ENCODE measurements at places on chromosomes 2 and 18. TPM values are rescaled to one million over a fixed set of nuclear protein-coding genes. Genes with fewer than 3 reads are reported as not detected.

DNA sequence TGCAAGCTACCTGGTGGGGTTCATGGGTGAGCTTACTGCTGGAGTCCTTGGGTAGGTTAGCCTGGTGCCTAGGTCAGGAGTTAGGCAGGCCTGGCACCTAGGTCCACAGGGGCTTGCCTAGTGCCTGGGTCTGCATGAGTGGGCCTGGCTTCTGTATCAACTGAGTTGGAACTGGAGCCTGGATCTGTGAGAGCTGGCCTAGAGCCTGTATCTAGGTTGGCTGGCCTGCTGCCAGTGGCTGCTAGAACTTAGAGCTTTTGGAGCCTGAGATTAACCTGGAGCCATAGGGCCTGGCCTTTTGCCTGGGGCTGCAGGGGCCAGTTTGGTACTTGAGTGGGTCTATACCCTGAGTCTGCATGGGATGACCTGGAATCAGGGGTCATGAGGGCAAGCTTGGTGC is 679.4 kb downstream of the NUP35 start:
- H3K27me3 ChIP-seq, result no peaks in the 10 kb centered on the region
- no peak overlapping the region for H3K4me3 ChIP-seq
- H3K4me1 ChIP-seq, result no peaks in the 10 kb centered on the region

GRCh38 chr2:144605231-144605840 is 85.4 kb upstream of the ZEB2 start:
- no peaks in the 10 kb centered on the region for H3K36me3 ChIP-seq
- no peaks in the 10 kb centered on the region for H3K4me1 ChIP-seq
- no peak for DNase-seq
- H3K4me3 ChIP-seq, result no peak overlapping the region
- no peaks in the 10 kb centered on the region for H3K27me3 ChIP-seq
- H3K27ac ChIP-seq, result no peak overlapping the region

Gene STON1
- 5.1 TPM for total RNA-seq

GRCh38 chr2:230924470-230925341 is at the start of gene GPR55:
GPR55 (minus strand) TSS chr2:230925242; CDS start chr2:230910962, 14,280 bp downstream.
- H3K4me3 ChIP-seq, result no peak within 1 kb of the TSS
- no peaks in the 10 kb centered on the region for H3K27me3 ChIP-seq
- H3K36me3 ChIP-seq, result no peaks in the 10 kb centered on the region
- no peak for DNase-seq

Gene FNDC4
- total RNA-seq, result 39.2 TPM

- no peaks in the 10 kb centered on the region for H3K27me3 ChIP-seq
- no peak overlapping the region for H3K27ac ChIP-seq
- H3K4me3 ChIP-seq, result no peak overlapping the region
- H3K4me1 ChIP-seq, result peaks cover 32% of the 10 kb centered on the region
Measured at GRCh38 chr2:64401529-64401880, 52.5 kb upstream of the LGALSL start.

Gene MYO3B
- 2.5 TPM for total RNA-seq

GRCh38 chr2:60872510-60872928 is 8.9 kb upstream of the REL start:
- DNase-seq, result no peak
- H3K4me3 ChIP-seq, result no peak overlapping the region
- no peak overlapping the region for H3K27ac ChIP-seq
- no peaks in the 10 kb centered on the region for H3K27me3 ChIP-seq
- H3K36me3 ChIP-seq, result no peaks in the 10 kb centered on the region

DNA sequence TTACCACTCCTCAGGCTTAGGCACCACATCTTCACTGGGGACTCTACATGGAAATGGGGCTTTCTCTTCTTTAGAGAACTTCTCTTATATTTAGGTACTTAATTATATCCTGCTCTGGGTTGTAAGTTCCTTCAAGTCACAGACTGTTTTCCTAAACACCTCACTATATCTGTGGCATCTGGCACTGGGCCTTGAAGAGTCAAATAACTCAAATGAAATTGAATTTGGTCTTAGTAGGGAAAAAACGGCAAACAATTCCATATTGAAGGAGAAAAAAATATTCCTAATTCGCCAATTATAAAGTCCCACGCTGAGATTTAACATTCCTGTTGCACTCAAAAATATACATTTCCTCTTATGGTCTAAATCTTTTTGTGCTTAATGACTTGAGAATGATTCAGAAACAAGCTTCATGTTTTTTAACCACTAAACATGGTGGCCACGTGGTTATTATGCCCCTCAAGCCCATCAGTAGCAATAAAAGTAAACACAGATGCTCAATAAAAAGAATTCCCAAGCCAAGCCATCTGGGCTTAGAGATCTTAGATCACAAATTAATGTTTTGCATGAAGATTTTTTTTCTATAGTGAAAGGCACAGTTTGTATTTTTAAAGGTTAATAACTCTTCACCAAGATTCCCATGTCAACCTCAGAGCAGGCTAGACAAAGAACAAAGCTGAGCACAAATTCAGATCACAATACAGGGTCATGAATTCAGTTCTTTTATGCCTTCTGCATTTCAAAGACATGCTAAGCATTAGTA is 105.5 kb upstream of the SYT4 start:
- no peak overlapping the region for H3K4me3 ChIP-seq
- no peak for DNase-seq
- H3K27ac ChIP-seq, result no peak overlapping the region
- H3K27me3 ChIP-seq, result no peaks in the 10 kb centered on the region

GRCh38 chr2:62467475-62468321 is 38.3 kb downstream of the TMEM17 start:
- DNase-seq, result no peak
- no peaks in the 10 kb centered on the region for H3K36me3 ChIP-seq
- no peaks in the 10 kb centered on the region for H3K27me3 ChIP-seq
- H3K4me3 ChIP-seq, result no peak overlapping the region

DNA sequence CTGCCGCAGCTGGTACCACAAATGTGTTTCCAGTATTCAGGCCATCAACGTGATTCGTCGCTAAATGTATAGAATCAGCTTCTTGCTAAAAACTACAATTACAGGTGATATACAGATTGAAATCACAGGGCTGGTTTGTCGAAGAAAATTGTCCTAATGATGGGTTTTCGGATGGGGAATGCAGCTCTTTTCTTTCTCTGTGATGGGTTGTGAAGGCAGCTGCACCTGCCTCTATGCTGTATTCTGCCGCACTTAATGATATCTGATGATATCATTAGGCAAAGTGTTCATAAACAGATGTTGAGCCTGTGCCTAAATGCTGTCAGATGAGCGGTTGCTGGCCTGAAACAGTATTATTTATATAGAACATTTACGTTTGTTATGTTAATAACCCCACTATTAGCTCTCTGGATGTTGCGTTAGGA is 218.1 kb downstream of the ARHGAP15 start:
- H3K4me3 ChIP-seq, result no peak overlapping the region
- no peaks in the 10 kb centered on the region for H3K36me3 ChIP-seq

DNA sequence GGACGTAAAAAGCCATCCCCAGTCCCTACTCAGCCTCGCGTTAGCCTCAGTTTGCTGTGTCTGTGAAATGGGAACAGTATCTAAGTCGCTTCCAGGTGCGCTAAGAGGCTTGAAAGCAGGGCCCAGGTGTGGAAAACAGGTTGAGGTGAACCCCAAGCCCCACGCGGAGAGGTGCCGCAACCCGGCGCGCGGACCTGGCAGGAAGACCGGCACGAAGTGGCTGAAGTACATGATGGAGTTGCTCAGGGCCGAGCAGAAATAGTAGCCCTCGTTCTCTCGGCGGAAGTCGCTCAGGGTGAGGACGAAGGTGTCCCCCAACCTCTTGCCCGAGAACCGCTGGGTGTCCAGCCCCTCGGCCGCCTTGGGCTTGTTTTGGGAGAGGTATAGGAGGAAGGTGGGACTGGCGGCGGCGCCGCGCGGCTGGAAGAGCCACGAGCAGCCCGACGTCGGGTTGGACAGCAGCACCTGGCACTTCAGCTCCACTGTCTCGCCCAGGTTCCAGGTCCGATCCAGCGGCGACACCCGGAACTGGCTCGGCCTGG is 508 bp downstream of the CD8A start:
- no peaks in the 10 kb centered on the region for H3K36me3 ChIP-seq
- H3K27me3 ChIP-seq, result no peaks in the 10 kb centered on the region
- no peak for DNase-seq
- H3K27ac ChIP-seq, result no peak overlapping the region
- H3K4me3 ChIP-seq, result no peak overlapping the region

- H3K27me3 ChIP-seq, result no peaks in the 10 kb centered on the region
- DNase-seq, result no peak
- H3K27ac ChIP-seq, result no peak overlapping the region
- H3K4me3 ChIP-seq, result no peak overlapping the region
Measured at GRCh38 chr18:39260565-39260964, 1695.0 kb upstream of the CELF4 start.

Gene REG3A
- total RNA-seq, result not detected

GRCh38 chr18:23398401-23398800 is 54.7 kb upstream of the RIOK3 start:
- no peak overlapping the region for H3K27ac ChIP-seq
- H3K4me1 ChIP-seq, result peaks cover 3% of the 10 kb centered on the region
- H3K36me3 ChIP-seq, result no peaks in the 10 kb centered on the region
- H3K27me3 ChIP-seq, result no peaks in the 10 kb centered on the region
- no peak for DNase-seq

- no peaks in the 10 kb centered on the region for H3K36me3 ChIP-seq
- H3K4me1 ChIP-seq, result no peaks in the 10 kb centered on the region
- no peak for DNase-seq
- no peak overlapping the region for H3K27ac ChIP-seq
Measured at GRCh38 chr2:147515213-147515612, 329.6 kb upstream of the ACVR2A start.

DNA sequence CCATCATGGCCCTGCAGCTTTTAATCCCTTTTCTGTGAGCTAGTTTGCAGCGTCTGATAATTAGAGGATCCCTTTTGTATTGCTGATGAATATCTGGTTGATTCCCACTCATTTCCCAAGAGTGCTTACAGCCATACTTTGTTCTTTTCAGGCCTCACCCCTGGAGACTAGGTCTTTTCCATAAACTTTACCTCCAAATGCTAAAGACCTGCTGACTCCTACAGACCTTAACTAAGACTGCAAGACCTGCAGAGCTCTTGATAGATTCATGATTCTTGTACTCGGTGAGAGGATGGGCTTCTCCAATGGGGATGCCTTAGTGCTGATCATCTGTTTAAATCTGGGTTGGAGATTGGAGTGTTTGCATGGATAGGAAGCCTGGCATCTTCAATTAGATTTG is 33.1 kb upstream of the DYNAP start:
- no peaks in the 10 kb centered on the region for H3K4me1 ChIP-seq
- no peak for DNase-seq
- H3K27ac ChIP-seq, result no peak overlapping the region
